ENCODE measurements at places on chromosomes 1 and 21. TPM values are rescaled to one million over a fixed set of nuclear protein-coding genes. Genes with fewer than 3 reads are reported as not detected.

- DNase-seq = peak; percentile 77
Measured at GRCh38 chr21:38930853-38931252, 125.1 kb downstream of the ETS2 start.

DNA sequence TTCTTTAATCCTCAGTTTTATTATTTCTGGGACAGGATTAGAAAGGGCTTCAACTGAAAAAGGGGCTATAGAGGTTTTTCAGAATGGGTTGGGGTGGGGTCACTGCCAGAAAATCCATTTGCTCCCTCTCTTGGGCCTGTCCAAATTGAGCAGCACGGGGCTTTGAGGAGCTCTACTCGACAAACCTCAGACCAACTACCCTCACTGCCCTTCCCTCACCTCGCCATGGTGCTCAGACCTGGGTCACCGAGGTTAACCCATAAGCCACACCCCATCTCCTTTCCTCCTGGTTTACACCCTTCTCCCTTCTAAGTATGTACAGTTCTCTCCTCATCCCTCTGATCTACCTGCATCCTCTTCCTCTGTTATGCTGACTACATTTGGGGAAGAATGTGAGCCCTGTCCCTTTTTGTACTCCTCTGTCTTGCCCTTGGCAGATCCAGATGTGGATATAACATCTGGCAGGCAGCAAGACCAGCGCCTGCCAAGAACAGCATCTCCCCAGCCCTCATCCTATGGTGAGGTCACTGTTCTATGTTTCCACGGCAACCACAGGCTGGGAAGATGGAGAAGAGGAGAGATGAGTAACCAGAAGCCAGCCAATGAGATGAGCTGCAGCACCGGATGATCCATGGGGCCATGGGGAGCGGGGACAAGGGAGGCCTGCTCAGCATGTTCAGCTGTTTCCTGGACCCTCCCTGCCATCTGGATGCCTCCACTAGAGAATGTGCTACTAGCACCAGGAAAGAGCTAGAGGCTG, 3.7 kb upstream of the FABP3 start:
- peak; percentile 97 for DNase-seq

GRCh38 chr1:208387908-208388811, 144.0 kb upstream of the PLXNA2 start:
- DNase-seq = no peak

DNA sequence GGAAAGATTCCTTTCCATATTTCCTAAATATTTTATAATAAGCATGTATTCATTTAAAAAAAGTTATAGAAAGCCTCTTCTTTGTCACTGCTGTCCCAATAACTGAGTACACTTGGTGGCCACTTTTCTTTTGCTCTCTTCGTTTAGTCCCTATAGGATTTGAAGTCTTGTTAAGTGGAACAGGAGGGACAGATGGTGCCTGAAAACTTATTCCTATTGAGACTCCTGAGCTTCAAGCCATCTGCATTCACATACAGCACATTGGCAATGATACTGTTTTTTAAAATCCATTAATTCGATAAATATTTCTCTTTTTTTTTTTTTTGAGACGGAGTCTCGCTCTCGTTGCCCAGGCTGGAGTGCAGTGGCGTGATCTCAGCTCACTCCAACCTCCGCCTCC, 2.0 kb upstream of the ZBTB40 start:
- no peak for DNase-seq

DNA sequence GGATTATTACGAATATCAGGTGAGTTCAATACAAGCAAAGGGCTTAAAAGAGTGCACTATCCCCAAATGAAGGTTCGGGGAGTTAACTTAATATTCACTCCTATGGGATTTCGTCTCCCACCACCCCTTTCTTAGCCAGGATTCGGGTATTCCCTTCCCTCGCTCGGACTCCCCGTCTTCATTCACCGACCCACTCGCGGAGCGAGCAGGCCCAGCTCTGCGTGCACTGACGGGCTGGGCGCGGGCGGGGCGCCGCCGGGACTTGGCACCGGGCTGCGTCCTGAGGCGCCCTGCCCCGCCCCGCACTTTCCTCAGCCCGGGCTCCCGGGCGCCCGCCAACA, 7.7 kb upstream of the MPZL1 start:
- DNase-seq = peak; percentile 95

The CNR2 gene
- not detected for total RNA-seq

DNA sequence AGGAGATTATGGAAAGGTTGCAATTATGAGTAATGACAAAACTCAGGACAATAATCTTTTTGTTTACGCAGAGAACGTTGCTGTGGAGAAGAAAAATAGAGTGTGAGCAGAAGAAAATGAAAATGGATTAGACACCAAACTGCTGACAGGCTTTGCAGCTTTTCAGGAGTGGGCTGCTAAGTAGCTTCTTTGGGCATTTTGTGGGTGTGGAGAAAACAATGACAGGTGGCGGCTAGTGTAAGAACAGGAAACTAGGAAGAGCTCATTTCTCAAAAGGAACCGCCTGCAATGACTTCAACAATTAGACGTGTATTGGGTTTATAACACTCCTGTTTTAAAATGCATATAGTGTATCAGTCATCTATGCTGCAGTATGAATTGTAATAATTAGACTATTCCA, 18.3 kb upstream of the PALMD start:
- no peak for DNase-seq

The RHOC gene
- total RNA-seq = 486 TPM

The VSIG8 gene
- total RNA-seq = not detected

The DIRAS3 gene
- 4.8 TPM for total RNA-seq

DNA sequence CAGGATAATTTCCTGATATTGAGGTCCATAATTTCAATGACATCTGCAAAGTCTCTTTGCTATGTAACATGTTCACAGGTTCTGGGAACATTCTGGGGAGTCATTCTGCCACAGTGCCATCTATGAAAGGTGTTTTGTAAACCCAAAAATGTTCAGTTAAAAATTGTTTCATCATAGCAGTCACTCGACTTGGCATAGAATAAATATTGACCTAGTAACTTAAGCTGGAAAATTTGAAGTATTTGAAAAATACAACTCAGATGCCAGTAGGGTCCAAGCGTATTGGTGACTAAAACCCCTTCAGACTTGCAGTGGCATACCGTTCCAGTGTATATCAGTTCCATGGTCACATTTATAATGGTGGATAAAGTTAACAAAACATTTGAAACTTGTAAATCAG, 6.8 kb downstream of the DESI2 start:
- no peak for DNase-seq

DNA sequence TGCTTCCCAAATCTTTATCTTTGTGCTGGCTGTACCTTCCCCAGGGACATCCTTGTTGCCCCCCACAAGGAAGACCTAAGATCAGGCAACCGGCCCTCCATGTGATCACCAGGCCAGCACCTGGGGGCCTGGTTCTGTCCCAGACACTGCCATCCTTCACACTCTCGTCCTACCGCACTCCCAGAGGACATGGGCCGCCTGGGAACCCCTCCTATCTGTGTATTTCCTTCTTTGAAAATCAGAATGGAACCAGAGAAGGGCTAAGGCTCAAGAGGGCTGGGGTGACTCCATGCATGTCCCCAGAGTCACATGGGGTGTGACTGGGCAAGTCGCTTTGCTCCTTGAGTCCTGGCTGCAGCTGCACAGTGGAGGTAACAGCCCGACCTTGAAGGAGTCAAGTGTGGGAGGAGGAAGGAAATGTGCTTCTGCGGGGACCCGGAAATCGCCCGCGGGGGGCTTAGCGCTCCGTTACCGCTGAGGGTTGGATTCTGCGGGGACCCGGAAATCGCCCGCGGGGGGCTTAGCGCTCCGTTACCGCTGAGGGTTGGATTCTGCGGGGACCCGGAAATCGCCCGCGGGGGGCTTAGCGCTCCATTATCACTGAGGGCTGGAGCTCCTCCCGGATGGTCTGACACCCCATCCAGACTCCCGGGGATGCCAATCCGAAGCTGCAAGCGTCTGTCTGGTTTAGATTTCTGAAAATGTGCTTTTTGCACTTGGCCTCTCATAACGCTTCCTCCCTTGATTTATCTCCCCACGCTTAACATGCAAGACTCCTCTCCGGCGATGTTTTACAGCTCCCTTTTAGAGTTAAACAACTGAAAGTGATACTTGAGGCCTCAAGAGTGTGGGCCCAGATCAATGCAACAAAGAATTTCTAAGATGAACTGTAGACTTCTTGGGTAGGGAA, 278.9 kb downstream of the NPHP4 start:
- DNase-seq = no peak

The CD5L gene
- total RNA-seq = not detected

The CCDC17 gene
- total RNA-seq = 1.4 TPM

- peak; percentile 38 for DNase-seq
Measured at GRCh38 chr1:232589812-232590743, 39.9 kb downstream of the SIPA1L2 start.

DNA sequence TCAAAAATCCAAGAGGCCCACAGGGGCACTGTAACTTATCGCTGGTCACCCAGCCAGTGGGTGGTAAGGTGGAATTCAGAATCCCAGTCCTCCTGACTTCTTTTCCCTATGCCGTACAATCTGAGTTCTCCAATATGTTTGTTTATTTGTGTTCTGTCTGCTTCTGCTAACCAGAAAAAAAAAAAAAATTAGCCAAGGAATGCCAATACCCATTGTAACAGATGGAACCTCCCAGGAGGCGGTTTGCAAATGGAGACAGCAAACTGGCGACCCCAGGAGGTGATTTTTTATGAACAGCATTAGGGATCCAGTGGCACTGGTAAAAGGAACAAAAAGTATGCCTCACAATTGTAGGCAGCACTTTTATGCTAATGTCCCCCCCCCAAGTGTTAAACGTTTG, 189.0 kb upstream of the FGGY start:
- no peak for DNase-seq

The LRRN2 gene
- not detected for total RNA-seq

DNA sequence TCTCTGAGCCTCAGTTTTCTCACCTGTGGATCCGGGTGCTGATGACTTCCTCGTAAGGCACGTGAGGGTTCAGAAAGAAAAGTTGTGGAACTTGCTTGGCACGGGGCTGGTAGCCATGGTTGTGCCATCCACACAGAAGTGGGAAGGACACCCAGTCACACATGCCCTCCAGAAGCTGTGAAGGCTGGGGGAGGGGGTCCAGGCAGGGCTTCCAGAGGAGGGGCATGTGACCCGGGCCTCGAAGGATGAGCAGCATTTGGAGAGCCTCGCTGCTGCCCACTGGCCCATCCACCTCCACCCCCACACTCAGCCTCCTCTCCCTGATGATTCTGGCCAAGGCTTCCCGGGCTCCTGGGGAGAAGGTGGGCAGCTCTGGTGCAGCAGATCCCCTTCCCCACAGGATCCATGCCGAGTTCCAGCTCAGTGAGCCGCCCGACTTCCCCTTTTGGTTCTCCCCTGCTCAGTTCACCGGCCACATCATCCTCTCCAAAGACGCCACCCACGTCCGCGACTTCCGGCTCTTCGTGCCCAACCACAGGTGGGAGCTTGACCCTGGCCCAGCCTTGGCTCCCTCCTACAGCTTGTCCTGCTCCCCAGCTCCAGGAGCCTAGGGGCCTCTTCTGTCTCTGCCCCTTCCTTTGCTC, 9.4 kb downstream of the SELENON start:
- no peak for DNase-seq

- DNase-seq = no peak
Measured at GRCh38 chr1:101005871-101006270, 19.7 kb downstream of the DPH5 start.

- peak; percentile 26 for DNase-seq
Measured at GRCh38 chr1:233605205-233605604, 8.7 kb upstream of the KCNK1 start.

GRCh38 chr1:228066891-228067654, 15.4 kb upstream of the ARF1 start:
- DNase-seq = no peak

- no peak for DNase-seq
Measured at GRCh38 chr1:63784489-63785390, 10.9 kb downstream of the ROR1 start.

DNA sequence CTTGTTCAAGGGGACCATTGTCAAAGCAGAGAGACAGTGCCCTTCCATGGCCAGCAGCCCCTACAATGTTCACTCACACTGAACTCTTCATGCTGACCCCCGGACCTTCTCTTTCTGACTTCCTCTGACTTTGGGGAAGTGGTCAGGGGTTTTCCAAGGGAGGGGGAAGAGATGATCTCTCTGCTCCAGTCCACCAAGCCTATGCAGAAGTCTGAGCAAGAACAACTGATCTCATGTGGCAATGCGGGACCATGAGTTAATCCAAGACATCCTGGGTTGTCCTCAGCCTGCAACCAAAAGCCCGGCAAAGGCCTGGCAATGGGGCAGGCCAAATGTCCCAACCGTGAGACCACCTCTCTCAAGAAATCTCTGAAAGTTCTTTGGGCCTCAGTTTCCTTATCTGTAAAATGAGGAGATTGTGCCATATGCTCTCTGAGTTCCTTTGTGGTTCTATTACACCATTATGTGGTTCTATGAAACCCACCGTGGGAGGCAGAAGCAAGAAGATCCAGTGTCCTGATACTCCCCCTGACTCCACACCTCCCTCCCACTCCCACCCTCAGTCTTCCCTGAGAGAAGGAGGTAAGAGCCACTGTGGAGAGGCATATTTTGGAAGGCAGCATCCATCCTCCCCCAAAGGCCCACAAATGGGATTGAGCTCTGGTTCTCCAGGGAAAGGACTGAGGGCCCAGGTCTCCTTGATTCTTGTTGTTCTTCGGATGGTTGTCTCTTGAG, 11.8 kb upstream of the ARHGEF2 start:
- DNase-seq = no peak

The MCOLN2 gene
- total RNA-seq = 1.0 TPM

GRCh38 chr1:9371391-9371935, 78.8 kb downstream of the SPSB1 start:
- peak; percentile 51 for DNase-seq

- DNase-seq = peak; percentile 6
Measured at GRCh38 chr1:38680801-38681510, 178.6 kb downstream of the RRAGC start.

GRCh38 chr1:234163267-234163919, 209.9 kb upstream of the COA6 start:
- no peak for DNase-seq

DNA sequence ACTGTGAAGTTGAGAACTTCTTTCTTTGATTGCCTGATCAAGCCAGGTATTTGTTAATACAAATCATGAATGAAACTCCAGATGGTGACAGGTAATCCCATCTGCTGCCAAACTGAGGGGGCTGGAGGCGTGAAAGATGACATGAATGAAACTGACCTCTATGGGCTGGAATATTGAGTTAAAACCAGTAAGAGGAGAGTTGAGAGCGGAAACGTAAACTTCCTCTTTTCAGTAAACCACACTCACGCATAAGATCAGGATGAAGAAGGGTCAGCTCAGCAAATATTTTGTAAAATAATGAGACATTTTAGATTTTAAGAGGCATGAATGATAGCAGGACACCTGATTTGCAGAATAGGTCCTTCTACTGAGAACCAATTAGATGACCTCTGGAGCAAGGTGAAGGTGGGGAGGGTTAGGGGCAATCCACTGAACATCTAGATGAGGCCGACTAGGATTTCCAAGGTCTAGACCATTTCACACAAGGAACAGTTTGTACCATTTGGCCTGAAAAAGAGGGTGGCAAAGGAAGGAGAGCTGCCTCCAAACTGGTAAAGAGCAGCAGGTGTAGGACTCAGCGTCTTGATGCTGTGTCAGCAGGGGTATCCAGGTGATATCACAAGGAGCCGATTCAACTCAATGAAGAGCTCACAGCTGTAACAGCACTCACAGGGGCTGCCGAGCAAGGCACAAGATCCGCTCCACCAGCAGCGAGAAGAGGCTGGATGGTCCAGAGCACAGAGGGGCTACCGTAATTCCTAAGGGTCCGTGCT, 132.6 kb downstream of the NTPCR start:
- no peak for DNase-seq
